NCI-H1694 treated with DMSO at 0.1 percent for 48 hours (cell line): ENCODE measurements at places on chromosomes 5 and 9.

DNA sequence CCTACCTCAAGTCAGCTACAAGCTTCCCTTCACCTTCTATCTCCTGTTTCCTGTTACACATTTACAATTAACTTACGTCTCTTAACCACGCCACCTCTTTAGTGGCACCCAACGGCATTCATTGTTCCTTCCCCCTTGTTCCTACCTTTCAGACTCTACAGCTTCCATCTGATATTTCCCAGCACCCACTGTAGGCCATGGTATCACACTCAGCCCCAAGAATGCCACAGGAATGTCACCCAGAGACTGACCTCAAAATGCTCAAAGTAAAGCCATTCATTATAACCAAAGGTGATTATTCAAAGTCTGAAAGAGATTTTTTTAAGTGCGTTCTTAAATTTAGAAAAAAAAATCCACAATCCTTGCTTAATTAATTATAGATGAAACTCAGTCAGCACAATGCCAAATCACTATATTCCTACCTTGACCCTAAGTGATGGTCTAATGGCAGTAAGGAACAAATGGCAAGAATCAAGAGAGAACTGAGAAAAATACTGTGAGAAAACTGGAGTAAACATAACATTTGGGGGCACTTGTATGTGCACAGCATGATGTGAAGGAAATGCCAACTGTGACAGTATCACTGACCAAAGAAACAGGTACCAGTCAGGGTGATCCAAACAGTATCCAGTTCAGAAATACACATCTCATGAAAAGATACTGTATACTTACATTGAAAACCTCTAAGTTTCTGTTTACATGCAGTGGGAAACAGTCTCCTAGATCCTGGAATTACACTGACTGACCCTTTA lies 52.1 kb downstream of the CTNND2 start:
- DNase-seq, result no peak

DNA sequence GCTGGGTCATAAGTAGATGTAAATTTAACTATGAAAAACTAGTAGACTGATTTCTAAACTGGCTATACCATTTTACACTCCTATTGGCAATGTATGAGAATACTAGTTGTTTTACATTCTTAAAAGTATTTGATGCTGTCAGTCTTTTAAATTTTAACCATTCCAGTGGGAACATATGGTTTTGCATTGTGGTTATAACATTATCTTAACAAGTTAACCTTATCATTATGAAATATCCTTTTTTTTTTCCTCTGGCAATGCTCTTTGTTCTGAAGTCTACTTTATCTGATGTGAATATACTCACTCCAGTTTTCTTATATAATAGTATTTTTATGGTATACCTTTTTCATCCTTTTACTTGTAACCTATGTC lies 548.9 kb upstream of the CLINT1 start:
- no peak for DNase-seq

- no peak for DNase-seq
These were observed 45.6 kb upstream of the RUFY1 start for GRCh38 chr5:179504600-179505396.

DNA sequence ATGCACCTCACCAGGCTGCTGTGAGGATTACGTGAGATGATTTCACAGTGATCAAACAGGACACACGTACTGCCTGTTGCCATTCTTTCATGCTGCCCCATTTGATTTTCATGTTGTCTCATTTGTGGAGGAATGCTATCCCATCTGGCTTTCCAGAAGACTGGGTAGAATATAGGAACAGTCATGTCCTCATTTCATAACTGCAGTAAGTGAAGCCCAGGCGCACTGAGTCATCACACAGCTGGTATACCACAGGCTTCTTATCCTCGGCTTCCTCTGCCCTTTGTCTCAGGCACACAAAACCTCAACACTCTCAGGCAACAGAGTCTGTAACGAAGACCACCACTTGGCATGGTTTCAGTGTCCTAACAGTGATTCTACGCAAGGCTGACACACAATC lies 62.3 kb downstream of the LHFPL2 start:
- no peak for DNase-seq

- DNase-seq, result no peak
These were observed 169.5 kb upstream of the POC5 start for GRCh38 chr5:75886706-75887105.

- DNase-seq, result no peak
These were observed 378.3 kb upstream of the WWC1 start for GRCh38 chr5:167912941-167913665.

GRCh38 chr5:139669662-139670368 lies 21.7 kb downstream of the CXXC5 start:
- no peak for DNase-seq

DNA sequence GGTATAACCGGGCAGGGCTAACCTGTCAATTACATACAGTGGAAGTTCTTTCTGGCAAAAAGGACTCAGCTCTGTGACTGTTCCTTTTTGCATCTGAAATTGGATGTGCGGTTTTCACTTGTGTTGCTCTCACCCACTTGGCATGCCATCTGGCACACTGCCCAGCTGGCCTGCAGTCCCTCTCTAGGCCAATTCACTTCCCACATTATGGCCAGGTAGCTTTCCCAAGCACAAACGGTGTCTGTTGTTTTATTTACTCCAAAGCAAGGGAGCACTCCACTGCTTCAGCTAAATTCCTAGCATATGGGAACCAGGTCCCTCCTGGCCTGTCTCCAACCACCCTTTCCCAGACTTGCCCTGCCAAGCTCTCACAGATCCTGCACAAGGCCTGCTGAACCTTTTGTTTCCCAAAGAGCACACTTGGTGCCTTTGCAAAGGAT lies 132.5 kb downstream of the SEMA6A start:
- DNase-seq, result peak; percentile 88

DNA sequence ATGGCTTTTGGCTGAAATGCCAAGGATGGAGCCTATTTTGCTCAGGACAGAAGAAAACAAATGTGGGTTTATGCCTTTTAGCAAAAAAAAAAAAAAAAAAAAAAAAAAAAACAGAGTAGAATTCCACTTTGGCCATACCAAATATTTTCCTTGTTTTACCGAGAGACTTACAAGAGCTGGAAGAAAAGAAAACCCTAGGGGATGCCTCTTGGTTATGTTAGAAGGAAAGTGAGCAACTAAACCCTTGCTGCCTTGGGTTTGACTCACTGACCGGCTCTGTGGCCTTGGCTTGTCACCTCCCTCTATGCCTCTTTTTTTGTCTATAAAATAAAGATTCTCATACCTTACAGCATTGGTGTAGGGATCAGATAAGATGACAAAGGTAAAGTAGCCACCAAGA lies 69.6 kb upstream of the ABCA1 start:
- DNase-seq, result no peak

DNA sequence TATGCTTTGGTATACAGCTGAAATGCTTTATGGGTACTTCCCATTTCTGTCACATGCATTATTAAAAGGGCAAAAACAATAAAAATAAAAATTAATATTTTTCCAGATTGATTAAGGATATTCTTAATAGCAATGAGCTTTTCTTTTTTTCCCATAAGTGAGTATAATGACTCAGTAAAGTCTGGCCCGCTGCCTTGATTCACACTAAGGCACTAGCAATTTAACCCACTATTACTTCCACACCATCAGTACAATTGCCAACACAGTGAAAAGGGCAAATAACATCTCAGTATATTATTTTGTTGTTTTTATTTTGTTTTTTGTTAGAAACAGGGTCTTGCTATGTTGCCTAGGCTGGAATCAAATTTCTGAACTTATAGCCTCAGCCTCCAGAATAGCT lies 150.1 kb downstream of the RNF180 start:
- no peak for DNase-seq

DNA sequence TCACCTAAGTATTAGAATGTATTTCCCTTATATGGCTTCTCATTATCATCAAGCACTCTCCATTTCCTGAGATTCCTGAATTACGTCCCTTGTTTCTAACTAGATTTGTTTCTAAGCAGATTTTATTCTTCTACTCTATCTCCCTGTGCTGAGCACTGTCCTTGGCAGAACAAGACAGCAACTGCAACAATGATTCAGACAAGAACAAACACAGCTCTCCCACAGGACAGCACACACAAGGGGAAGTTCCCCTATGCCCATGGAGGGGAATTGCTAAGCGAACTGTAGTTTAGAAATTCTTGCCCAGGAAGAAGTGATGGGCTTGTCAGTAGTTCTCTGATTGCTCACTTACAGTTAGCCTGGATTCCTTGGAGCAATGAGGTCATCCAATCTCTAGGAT lies 759.9 kb downstream of the DTWD2 start:
- no peak for DNase-seq

GRCh38 chr5:160071516-160071915 lies 47.7 kb downstream of the PWWP2A start:
- DNase-seq, result no peak

DNA sequence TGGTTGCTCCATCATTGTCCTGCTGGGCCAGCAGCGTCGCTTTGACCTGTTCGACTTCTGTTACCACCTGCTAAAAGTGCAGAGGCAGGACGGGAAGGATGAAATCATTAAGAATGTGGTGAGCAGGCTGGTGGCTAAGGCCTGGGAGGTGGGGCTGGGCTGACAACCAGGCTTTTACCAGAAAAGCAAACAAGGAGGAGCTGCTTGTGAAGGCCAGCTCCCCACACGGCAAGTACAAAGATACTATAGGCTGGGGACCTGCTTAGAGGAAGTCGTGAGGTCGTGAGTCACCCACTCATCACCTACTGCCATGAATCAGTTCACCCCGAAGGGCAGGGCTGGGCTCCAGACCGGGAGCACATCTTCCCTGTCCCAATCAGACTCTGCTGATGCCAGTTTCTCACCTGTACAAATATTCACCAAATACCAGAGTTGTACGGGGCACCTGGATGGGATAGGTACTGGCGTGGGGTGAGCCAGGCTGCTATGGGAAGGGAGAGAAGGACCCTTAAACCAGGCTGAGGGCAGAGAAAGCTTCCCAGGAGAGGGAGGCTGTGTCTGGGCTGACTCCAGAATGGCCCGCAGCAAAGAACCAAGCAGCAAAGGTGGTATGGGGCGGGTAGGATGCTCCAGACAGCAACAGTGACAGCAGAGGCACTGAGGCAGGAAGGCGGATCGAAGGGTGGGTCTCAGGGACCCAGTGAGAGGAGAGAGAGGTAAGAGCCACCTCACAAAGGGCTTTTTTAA lies 69.3 kb upstream of the NIPAL4 start:
- no peak for DNase-seq

DNA sequence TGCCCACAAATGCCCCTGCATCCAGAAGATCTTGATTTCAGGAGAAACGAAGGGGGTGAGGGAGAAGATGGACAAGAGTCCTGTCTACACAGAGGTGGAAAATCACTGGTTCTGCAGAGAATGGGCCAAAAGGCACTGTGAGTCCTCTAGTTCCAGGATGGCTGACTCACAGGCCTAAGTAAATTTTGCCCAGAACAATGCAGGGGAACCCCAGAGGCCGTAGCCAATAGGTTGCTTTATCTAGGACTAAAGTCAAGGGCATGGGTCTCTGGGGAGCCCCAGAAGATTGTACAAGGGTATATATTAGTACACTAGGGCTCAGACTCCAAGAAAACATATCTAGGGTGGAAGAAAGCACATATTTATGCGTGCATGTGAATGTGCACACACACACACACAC lies 98.0 kb downstream of the SLIT3 start:
- DNase-seq, result no peak

- DNase-seq, result no peak
These were observed 12.1 kb downstream of the PRRC2B start for GRCh38 chr9:131405858-131406537.

- no peak for DNase-seq
These were observed 28.4 kb upstream of the ITGA1 start for GRCh38 chr5:52759331-52759730.

- no peak for DNase-seq
These were observed 16.1 kb upstream of the FKTN start for GRCh38 chr9:105541838-105542237.

GRCh38 chr9:95381221-95381620 lies 63.7 kb upstream of the FANCC start:
- no peak for DNase-seq

- no peak for DNase-seq
These were observed 237.2 kb upstream of the CTNND2 start for GRCh38 chr5:12141496-12141895.

DNA sequence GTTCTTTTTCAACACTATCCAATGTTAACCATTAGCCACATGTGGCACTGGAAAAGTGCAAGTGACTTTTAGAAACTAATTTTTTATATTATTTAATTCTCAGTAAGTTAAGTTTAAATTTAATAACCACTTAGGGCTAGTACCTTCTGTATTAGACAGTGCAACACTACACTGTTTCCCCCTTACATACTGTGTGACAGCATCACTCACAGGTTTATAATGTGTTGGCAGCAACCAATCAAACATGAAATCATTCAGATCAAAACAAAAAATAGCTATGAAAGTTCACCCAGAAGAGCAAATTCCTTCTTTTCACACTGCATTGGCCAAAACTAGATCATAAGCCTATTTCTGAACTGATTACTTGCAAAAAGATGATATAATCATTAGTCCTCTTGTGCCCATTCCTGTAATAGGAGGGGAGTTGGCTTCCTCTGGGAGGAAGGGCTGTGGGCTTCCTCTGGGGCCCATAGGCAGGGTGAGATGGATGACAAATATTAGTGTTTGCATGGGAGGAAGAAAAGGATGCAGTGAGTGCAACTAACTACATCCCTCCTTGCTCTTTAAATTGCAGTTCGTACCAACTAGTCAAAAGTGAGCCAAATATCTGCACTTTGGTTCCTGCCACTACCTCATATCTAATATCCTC lies 708.1 kb upstream of the RGMB start:
- no peak for DNase-seq

- DNase-seq, result no peak
These were observed 23.0 kb upstream of the UBAC1 start for GRCh38 chr9:135984072-135984710.

DNA sequence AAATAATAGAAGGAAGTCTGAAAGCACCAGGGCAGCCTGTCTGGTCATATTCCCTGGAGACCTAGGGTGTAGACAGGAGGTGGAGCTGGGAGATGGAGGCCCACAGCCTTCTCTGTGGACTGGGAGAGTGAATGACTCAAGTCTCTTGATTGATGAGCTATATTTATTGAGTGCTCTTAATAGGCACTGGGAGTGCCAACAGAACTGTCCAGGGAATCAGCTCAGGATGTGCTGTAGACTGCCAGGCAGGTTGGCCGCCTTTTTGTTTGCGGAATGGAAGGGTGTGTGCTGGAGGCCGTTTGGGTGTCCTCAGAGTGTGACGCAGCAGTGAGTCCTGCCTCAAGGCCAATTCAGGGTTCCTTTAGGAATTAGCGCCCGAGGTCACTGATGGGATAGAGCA lies 33.4 kb upstream of the POMT1 start:
- DNase-seq, result no peak

DNA sequence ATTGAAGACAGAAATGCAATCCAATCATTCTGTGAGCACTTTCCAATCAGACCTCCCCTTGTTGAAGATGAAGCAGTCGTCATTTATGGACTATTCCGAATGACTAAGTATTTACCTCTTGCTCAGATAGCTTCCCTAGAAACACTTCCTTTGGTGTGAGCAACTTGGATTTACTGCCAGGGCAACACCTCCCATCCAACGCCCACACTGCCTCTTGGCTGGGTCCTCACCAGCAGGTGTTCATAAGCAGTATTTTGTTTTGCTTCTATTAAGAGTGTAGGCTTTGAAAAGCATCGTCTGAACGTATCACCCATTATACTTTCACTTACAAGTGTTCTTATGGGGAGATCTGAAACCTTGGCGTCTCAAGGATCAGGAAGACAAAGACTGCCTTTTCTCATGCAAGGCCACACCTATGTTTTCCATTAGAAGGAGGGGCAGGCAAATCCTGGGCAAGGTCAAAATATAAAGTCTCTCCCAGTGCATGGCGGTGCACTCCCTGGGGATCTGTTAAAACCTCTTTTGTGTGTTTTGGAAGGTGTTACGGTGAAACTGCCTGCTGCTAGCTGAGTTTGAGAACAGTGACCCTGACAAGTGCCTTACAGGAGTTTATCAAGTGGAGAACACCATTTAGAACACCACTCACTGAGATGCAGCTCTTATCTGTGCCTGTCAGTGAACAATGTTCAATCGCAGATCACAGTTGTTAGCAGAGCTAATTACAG lies 10.6 kb upstream of the MARCHF3 start:
- no peak for DNase-seq
